ENCODE measurements at places on chromosomes 7 and 10.

DNA sequence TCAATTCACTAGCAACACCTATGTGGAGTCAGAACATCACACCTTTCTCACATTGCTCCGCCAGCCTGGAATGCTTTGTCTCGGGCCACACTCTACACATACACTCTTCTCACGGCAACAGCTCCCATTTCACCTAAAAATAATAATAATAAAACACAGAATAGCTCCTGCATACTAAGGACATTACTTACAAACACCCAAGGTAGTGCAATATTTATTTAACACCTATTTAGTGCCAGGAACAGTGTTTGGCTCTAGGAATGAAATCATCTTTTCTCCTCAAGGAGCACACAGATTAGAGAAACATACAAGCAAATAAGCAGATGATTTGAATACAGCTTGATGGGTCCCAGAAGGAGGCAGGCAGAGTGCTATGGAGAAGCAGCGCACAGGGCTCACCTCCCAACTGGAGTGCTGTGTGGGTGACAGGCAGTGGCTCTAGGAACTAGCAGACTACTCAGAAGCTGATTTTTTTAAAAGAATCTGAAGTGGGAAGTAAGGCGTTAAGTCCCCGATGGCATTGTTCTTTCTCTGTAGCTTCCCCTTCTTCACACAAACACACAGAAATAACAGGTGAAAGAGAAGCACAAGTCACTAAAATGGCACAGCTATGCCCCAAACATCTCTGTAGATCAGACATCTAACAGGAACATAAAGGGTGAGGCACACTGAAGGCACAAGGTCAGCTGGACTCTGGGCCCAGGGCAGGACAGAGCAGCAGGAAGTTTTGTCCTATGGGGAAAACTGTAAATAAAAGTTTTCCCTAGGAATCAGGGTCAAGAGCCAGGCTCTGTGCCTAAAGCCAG, 16.7 kb downstream of the USP6NL start:
- DNase-seq: no peak

GRCh38 chr7:70590126-70590854, 541.7 kb upstream of the GALNT17 start:
- DNase-seq: no peak

DNA sequence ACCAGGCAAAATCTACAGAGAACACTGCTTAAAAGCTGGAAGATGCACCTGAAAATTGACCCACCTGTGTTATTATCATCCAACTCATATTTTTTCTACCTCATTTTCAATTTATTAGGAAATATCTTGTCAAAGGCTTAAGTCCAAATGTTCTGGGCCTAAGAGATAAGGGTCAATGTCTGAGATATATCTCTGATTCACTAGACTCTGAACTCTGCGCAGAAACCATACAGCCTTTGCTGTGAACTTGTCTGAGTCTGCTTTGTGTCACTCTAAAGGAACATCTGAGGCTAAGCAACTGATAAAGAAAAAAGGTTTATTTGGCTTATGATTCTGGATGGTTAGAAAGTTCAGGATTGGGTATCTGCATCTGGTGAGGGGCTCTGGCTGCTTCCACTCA, 3.7 kb downstream of the PON1 start:
- no peak for DNase-seq

- DNase-seq: no peak
These were observed 163.6 kb downstream of the PIP4K2A start for GRCh38 chr10:22550732-22551131.

GRCh38 chr10:20712774-20713173, 184.3 kb downstream of the NEBL start:
- DNase-seq: no peak

DNA sequence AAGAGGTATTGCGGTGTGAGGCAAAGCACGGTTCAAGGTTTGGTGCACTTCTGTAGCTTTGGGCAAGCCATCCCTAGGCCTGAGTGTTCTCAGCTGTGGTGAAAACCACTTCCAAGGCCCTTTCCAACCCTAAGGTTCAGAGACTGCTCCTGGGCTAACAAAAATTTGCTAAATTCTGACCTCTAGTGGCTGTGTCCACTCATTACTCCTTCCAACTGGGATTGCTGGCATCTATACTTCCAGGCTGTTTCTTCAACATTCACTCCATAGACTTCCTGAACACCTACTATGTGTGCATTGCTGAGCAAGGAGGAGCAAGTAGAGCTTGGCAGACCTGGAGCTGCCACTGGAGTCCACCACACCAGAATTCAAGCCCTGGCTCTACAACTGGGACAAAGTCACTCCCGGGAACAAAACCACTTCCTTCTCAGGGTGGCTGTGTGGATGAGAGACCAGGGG, 29.3 kb upstream of the SH3PXD2A start:
- no peak for DNase-seq

DNA sequence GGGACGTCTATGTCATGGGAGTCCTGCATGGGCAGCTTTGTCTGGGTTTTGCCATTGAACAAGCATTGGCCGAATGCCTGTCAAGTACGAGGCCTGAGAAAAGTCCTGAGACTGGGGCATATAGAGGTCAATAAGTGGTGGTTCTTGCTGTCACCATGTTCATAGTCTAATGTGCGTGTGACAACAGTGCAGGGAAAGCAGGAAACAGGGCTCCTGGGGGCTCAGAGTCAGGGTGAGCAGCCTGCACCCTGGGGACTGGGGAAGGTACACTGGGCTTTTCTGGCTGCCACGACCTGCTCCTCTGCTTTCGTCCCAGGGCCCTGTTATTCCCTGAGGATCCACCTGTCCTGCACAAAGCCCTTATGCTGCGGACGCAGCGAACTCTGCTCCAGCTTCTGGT, 21.3 kb downstream of the FAM241B start:
- DNase-seq: no peak

DNA sequence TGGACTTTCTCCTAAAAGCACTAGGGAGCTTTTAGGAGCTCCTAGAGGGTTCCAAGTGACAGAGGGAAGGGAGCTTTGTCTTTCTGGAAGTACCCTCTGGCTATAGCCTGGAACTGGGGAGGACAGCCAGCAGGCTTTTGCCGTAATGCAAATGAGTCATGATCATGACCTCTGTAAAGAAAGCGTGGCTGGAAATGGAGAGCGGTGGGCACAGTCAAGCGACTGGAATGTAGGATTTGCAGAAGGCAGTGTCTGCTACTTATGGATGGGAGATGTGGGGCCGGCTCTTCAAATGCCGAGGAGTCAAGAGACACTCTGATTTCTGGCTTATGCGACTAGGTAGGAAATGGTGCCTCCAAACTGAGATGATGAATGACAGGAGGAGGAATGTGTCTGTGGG, 34.6 kb upstream of the PLPP4 start:
- DNase-seq: peak; percentile 64

- DNase-seq: no peak
These were observed 32.4 kb downstream of the WBP1L start for GRCh38 chr10:102775935-102776669.

DNA sequence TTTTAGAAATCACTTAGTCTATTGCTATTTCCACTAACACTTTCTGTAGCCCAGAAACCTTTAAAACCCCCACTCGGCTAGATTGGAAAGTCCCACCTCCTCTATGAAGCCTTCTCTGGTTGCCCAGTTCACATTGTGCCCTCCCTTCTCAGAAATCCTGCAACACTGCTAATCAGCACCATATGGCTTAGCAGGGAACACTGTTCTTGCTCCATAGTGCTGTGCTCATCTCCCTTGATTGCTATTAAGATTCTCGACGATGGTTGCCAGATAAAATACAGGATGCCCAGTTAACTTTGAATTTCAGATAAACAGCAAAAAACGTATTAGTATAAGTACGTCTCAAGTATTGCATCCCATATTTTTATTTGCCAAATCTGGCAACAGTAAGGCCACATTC, 40.1 kb upstream of the XPNPEP1 start:
- no peak for DNase-seq

- DNase-seq: peak; percentile 9
These were observed 29.8 kb downstream of the C10orf67 start for GRCh38 chr10:23314835-23315239.

DNA sequence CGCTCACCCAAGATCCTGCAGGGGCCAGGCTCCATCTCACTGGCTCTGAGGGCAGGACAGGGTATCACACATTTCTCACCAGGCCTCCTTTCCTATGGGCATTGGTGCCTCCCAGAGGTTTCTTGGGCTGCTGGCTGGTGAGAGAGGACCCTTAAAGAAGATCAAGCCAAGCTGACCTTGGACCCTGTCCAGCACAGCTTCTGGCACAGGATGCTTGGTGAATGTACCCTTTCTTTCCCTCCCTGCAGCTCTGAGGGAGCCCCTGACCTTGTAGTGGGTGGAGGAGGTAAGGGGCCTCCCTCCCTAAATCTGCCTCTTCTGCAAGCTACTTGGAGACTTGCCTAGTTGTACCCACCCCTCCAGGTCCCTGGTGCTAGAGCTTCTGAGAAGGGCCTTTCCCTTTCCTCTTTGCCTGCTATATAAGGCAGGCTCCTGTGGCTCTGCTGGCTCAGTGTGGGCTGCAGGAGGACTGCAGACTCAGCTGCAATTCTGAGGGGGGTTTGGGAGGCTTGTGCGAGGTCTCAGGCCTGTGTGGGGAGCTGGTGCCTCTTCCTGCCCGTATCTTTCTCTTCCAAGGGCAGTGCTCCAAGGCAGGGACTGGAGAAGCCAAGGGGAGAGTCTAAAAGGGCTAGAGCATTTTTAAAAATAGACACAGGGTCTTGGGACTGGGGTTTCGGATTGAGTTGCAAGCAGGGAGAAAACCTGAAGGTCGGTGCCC, 11.7 kb upstream of the TRIM8 start:
- DNase-seq: no peak

GRCh38 chr10:69936091-69936490, 116.6 kb upstream of the MACROH2A2 start:
- no peak for DNase-seq

GRCh38 chr7:55485501-55486191, 86.7 kb downstream of the VOPP1 start:
- no peak for DNase-seq

DNA sequence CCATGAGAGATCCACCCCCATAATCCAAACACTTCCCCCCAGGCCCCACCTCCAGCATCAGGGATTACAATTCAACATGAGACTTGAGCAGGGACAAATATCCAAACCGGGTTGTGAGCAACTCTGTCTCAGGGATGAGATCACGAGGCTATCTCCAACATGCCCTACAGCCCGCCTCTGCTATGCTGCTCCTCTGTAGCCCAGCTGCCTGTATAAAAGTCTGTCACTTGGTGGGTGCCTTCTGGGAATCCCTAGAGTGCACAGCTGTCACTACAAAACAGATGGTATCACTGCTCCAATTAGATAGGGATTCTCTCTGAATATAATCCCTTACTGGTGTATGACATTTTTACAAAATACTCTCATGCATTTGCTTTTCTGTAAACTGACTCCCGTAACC, 114.9 kb upstream of the NANOS1 start:
- no peak for DNase-seq

- peak; percentile 3 for DNase-seq
These were observed 38.8 kb downstream of the ERLIN1 start for GRCh38 chr10:100146875-100147650.
